CD4-positive, CD25-positive, alpha-beta regulatory T cell (primary cell): ENCODE measurements at places on chromosomes 4 and X.

GRCh38 chrX:107733686-107734085 lies 41.9 kb downstream of the TSC22D3 start:
- no peak overlapping the region for H3K4me3 ChIP-seq
- no peaks in the 10 kb centered on the region for H3K27me3 ChIP-seq
- H3K36me3 ChIP-seq: no peaks in the 10 kb centered on the region
- H3K4me1 ChIP-seq: no peaks in the 10 kb centered on the region
- H3K27ac ChIP-seq: no peak overlapping the region
- DNase-seq: no peak

- no peak overlapping the region for H3K4me3 ChIP-seq
- DNase-seq: no peak
- H3K27me3 ChIP-seq: no peaks in the 10 kb centered on the region
- H3K36me3 ChIP-seq: no peaks in the 10 kb centered on the region
- no peak overlapping the region for H3K27ac ChIP-seq
Observed at GRCh38 chr4:145665773-145666172, 14.2 kb upstream of the C4orf51 start.

DNA sequence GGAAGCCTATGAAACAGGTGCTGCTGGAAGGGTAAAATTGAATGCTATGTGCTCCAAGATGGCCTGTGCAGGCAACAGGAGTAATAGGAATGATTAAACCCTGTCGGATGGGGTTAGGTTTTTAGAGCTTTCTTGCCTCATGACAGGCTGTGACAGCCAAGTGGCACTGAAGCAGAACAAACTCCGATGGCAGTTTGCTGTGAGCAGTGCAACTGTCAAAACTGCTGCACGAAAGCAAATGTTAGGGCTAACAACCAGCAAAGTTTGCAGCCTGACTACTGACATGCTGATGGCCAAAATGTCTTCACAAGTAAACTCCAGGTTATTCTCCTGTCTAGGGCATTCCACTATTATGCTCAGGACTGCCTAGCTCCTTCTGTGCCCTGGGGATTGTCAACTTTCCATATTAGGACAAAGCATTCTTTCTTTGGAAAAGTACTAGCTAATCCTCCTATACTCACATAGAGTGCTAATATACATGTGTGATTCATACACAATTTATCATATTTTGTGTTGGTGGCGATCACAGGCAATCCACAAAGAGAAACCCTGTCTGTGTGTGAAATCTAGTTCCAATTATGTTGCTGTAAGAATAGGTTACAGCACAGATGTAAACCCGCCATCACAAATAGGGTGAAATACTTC lies 486.6 kb upstream of the TENM3 start:
- H3K27me3 ChIP-seq: no peaks in the 10 kb centered on the region
- H3K4me3 ChIP-seq: no peak overlapping the region
- H3K36me3 ChIP-seq: no peaks in the 10 kb centered on the region

- H3K36me3 ChIP-seq: peaks cover 27% of the 10 kb centered on the region
- no peak overlapping the region for H3K27ac ChIP-seq
- no peak for DNase-seq
- no peaks in the 10 kb centered on the region for H3K27me3 ChIP-seq
Observed at GRCh38 chr4:185192059-185192458, 11.7 kb downstream of the CFAP97 start.

GRCh38 chrX:98523521-98523920 lies 1639.8 kb downstream of the RPA4 start:
- no peak overlapping the region for H3K27ac ChIP-seq
- H3K4me1 ChIP-seq: no peaks in the 10 kb centered on the region
- no peaks in the 10 kb centered on the region for H3K36me3 ChIP-seq
- H3K27me3 ChIP-seq: no peaks in the 10 kb centered on the region
- no peak for DNase-seq

GRCh38 chr4:119082661-119083060 lies 53.0 kb upstream of the MYOZ2 start:
- H3K36me3 ChIP-seq: no peaks in the 10 kb centered on the region
- H3K4me1 ChIP-seq: no peaks in the 10 kb centered on the region
- peaks cover 7% of the 10 kb centered on the region for H3K27me3 ChIP-seq
- no peak overlapping the region for H3K4me3 ChIP-seq

GRCh38 chr4:139314047-139314800 lies 11.9 kb upstream of the NDUFC1 start:
- peaks cover 53% of the 10 kb centered on the region for H3K4me1 ChIP-seq
- H3K27ac ChIP-seq: peak overlapping the region; percentile 65
- peak; percentile 41 for DNase-seq

DNA sequence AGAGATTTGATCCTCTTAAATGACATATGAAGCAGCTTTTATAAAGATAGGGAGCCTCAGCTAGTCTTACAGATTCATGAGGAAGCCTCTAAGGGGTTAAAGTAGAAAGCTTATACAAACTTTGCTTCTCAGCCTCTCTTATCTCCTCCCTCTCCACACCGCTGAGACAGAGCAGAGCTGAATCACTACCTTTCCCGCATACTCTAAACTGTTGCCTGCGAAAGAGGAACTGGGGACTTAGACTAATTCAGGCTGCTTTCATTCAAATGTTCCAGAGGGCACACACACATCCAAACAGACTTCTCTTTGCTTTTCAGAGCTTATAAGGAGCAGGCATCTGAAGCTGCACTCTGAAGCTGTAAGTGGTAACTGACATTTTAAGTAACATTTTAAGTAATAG lies at the start of gene SERTM2:
Gene SERTM2 (plus strand): TSS at position 169 of the 400 bp plus-strand sequence. CDS start 7,213 bp downstream, outside the sequence.
- no peaks in the 10 kb centered on the region for H3K36me3 ChIP-seq
- DNase-seq: no peak
- H3K27ac ChIP-seq: no peak within 1 kb of the TSS
- no peaks in the 10 kb centered on the region for H3K27me3 ChIP-seq
- no peaks in the 10 kb centered on the region for H3K4me1 ChIP-seq
- no peak within 1 kb of the TSS for H3K4me3 ChIP-seq

GRCh38 chrX:1534301-1535168 lies 2.5 kb downstream of the P2RY8 start:
- H3K4me3 ChIP-seq: peak overlapping the region; percentile 98
- peak; percentile 7 for DNase-seq
- peak overlapping the region; percentile 85 for H3K27ac ChIP-seq
- no peaks in the 10 kb centered on the region for H3K27me3 ChIP-seq
- peaks cover 11% of the 10 kb centered on the region for H3K36me3 ChIP-seq
